ENCODE measurements at places on chromosomes 5 and 9. TPM values are rescaled to one million over a fixed set of nuclear protein-coding genes. Genes with fewer than 3 reads are reported as not detected.

The AMBP gene
- not detected for total RNA-seq

The FOXD4L6 gene
- not detected for total RNA-seq

- no peak for DNase-seq
These were observed 114.6 kb downstream of the FSTL4 start for GRCh38 chr5:133497608-133498348.

DNA sequence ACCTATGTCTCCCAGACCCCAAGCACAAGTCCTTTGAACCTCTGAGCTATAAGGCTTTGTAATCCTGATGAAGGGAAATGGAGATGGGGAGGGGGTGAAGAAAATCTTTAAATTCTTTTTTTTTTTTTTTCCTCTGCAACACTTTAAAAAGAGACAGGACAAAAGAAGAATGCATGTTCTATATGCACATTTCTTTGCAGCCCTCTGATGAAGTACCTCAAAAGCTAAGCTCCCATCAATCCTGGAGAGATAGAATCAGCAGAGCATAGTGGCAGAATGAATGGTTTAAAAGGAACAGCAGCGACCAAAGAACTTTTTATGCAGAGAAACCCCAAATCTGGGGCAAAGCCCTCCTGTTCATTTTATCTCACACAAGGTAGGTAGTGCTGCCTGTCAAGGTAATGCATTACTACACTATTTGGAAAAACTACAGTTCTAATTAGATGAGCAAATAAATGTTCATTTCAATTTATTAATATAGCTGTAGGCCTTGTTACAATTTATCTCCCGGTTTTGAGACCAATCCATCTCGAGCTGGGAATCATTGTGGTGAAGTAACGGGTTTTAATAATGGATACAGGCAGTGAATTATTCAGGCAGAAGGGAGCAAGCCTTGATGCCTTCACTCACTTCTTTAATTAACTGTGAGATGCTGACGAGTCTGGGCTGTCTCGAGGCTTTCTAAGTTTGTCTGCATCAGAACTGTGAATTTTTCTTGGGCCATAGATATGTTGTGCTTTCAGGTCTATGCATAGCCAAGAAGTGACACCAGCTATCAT lies 173.5 kb upstream of the ZNF608 start:
- no peak for DNase-seq

DNA sequence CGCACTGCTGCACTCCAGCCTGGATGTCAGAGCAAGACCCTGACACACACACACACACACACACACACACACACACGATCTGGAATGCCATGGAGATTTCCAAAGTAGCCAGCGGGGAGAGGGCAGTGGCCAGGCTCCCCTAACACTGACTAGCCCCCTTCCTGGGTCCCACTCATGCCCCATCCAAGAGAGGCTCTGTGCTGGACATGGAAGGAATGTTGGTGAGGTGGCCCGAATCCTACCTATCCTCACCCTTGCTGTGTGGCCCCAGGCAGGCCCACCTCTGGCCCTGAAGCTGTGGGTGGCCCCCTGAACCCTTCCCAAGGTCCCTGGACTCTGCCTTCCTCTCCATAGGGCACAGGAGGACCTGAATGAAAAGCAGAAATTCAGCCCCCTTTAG lies 7.3 kb downstream of the BRD3 start:
- no peak for DNase-seq

The ALDH1B1 gene
- 14.1 TPM for total RNA-seq

The PCDHGC4 gene
- not detected for total RNA-seq

- DNase-seq = no peak
These were observed 58.8 kb downstream of the MAN2A1 start for GRCh38 chr5:109748546-109748945.

- no peak for DNase-seq
These were observed 234.1 kb downstream of the CAAP1 start for GRCh38 chr9:26658476-26658875.

GRCh38 chr5:175551266-175551665 lies 72.9 kb downstream of the SFXN1 start:
- DNase-seq = no peak

DNA sequence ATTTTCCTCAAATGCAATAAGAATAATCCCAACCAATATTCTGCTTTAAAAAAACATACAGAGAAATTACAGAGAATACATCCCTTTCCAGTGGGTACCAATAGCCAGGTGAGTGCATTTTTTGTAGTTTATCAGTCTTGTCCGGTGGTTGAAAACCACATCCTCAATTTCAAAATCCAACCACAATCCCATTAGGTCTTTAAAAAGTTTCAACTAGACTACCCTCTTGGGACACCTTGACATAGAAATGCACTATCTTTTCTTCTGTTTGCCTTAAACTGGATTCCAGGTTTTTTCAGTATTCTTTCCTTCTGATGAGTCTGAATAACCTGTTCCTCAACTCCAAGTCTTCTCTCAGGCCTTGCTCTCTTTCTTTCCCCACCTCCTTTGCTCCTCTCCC lies 223.3 kb downstream of the NR2F1-AS1 start:
- no peak for DNase-seq

DNA sequence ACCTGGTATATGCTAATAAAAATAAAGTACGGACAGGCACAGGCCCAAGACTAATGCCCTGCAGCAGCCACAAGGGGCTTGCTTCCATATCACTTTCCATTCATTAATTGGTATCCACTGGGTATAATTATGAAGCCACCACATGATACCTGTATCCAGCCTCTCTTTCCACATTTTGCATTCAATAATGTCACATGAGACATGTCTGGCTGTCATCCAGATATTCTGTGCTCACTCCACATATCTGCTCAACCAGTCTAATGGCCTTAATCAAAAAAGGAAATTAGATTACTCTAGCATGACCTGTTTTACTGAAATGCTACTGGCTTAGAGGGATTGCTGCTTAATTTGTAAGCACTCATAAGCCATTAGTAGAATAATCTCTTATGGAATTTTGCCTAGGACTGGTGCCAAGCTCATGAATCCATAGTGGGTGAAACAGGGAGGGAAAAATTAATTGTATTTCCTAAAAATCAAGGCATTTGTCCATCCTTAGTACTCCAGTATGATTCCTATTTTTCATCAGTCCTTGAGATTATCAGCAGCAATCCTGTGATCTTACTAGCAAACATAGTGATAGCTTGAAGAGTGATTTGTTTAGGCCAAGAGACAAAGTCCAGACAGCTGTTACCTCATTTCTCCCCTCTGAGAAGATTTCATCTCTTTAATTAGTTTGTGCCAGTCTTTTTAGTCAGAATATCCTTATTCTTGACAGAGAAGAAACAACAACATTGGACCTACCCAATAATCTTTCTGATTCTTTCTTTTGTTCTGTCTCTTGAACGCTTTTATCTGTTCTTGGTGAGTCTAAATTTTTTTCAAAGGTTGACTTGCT lies 119.2 kb upstream of the ABCA1 start:
- DNase-seq = no peak

GRCh38 chr9:108441726-108442125 lies 414.1 kb downstream of the ACTL7B start:
- no peak for DNase-seq

DNA sequence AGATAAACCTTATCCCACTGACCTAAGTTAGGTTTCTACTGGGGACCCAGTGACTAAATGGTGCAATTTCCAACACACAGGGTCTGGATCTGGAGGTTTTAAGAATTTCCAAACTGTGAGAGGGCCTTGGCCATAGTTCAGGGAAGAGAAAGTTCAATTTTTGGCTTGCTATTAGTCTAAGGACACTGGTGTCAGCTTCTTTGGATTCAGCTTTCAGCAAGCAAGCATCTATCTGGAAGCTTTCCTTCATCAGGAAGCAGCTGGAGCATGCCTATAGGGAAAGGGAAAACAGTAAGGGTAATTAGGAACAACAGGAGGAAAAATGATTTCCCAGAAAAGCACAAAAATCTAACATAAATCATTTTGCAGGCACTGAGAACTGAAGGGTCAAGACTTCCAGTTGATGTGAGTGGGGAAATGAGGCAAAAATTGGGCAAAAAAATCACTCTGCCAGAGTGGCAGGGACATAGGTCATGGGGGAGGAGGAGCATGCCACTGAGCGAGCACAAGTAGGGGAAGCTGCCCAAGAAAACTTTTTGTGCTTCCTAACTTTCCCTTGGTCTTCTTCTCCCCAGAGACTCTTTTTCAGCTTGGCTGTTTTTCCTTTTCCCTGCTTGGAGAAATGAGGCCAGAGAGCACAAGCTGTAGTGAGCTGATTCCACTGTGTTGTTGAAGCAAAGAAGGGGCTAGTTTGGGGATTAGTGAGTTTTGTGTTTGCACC lies 299.6 kb downstream of the FGF10 start:
- DNase-seq = no peak

The TMC1 gene
- not detected for total RNA-seq

The STING1 gene
- 136 TPM for total RNA-seq

- peak; percentile 33 for DNase-seq
These were observed 28.8 kb downstream of the NR3C1 start for GRCh38 chr5:143374496-143375217.

The ZDHHC11B gene
- not detected for total RNA-seq

- DNase-seq = no peak
These were observed at the start of gene BARHL1 for GRCh38 chr9:132582276-132582785. TSS of gene BARHL1 (plus strand) at chr9:132582606. CDS start at chr9:132582798, 192 bp downstream.

DNA sequence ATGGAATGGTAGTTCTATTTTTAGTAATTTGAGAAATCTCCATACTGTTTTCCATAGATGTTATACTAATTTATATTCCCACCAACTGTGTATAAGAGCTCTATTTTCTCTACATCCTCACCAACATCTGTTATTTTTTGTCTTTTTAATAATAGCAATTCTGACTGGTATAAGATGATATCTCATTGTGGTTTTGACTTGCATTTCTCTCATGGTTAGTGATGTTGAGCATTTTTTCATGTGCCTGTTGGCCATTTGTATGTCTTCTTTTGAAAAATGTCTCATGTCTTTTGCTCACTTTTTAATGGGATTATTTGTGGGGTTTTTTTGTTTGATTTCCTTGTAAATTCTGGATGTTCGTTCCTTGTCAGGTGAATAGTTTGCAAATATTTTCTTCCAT lies 154.4 kb downstream of the ZSWIM6 start:
- DNase-seq = no peak

DNA sequence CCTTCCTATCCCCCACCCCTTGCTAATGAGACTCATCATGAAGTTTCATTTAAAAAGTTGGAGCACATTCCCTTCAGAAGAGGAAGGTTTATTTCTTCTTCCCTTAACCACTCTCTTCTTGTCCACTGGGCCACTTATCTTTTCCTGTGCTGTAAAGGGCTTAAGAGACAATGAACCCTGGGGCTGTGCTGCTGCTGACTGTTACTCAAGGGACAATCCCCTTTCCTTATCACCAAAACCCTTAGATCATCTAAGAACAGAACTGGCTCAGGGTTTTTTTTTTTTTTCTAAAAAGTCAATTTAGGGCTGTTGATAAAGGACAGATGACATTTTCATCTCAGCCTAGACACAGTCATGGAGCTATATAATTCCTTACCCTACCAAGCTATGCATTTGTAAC lies 29.6 kb downstream of the CAPSL start:
- DNase-seq = peak; percentile 47

The LCN12 gene
- total RNA-seq = 1.1 TPM

DNA sequence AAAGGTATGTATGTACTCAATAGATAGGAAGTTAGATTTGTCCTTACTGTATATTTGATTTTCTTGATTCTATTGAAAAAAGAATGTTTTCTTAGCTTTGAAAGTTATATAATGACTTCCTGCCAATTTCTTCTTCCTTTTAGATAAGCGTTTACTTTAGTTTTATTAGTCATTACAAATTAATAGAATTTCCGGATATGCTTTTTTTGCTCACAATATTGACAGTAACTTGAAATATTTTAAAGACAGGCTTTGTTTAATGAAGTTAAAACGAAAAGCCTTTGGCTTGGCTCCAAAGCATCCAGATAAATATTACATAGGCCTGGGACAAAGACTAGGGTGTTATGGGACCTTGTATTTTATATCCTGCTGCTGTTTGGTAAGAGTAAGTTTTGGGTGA lies 49.5 kb downstream of the CWC27 start:
- DNase-seq = no peak

DNA sequence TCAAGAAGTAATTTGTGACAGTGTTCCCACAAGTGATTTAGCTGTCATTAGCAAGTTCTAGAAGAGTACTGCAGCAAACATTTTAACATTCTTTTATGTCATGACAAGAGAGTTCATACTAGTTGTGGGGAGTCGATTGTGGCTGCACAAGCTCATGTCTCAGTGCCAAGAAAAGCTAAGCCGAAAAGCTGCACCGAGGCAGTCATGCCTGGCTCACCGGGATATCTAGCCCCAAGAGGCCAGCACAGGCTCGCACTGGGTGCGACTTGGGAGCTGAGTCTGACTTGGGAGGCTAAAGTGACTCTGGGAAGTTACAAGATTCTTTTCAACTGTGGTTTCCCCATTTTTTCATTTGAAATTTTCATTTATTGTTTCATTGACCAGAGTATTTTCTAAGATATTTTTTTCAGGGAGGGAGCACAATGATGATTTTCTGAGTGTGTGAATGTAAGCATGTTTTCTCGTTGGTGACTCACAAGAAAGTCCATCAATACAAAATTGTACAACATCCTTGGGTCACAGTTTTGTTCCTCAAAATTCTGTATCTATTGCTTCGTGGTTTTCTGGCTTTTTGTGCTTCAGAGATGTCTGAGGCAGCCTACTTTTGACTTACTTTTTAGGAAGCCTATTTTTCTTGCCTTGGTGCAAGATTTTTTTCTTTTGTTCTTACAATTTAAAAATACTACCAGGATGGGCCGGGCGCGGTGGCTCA lies 18.7 kb downstream of the CAST start:
- no peak for DNase-seq

The C8G gene
- not detected for total RNA-seq

The INSL6 gene
- not detected for total RNA-seq

GRCh38 chr9:23290973-23291372 lies 535.1 kb downstream of the ELAVL2 start:
- no peak for DNase-seq

GRCh38 chr9:131395157-131396098 lies 1.5 kb downstream of the PRRC2B start:
- peak; percentile 88 for DNase-seq

DNA sequence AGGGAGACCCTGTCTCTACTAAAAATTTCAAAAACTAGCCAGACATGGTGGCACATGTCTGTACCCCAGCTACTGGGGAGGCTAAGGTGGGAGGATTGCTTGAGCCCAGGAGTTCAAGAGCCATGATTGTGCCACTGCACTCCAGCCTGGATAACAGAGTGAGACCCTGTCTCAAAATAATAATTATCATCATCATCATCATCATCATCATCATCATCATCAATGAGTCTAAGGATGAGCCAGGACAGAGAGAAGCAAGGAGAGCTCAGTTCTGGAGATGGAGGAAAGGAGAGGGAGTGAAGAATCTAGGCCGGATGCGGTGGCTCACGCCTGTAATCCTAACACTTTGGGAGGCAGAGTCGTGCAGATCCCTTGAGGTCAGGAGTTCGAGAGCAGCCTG lies 36.7 kb upstream of the MATR3 start:
- no peak for DNase-seq
